ENCODE measurements at places on chromosomes 3 and 15. TPM values are rescaled to one million over a fixed set of nuclear protein-coding genes. Genes with fewer than 3 reads are reported as not detected.

DNA sequence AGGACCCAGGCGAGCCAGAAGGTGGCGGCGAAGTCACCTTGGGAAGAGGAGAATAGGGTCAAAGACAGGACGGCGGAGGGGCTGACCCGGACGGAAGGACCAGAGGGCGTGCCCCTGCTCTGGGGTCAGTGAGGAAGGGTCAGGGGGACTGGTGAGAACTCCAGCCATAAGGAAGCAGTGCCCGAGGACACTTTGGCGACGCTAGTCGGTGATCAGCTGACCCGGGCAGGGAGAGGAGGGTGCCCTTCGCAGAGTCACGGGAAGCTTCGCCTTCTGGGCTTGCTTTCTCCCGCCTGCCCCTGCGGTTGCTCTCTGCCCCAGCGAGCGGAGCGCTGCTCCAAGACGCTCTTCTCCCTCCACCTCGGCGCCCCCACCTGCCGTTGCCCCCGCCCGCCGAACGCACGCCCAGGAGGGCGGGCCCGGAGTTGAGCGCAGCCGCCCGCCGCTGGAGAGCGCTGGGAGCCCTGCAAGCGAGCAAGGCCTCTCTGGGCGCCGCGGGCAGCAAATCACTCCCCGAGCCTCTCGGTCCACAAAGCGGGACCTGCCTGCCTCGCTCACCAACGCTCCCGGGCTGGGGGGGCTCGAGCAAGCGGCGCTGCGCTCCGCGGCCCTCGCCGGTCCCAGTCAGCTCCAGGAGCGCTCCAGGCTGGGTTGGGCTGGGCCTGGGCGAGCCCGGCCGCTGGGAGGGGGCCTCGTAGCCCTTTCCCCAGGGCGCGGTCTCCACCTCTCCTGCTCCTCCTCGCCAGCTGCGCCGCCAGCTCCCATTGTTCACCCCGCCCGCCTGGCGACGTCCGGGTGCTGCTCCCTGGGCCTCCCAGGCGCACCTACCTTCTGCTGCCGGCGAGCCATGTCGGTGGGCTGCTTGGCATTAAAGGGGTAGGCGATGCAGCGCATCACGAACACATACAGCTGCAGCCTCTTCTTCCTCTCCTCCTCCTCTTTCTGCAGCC lies 1.2 kb downstream of the CADPS start:
- H3K4me3 ChIP-seq = peak overlapping the region; percentile 47
- no peaks in the 10 kb centered on the region for H3K36me3 ChIP-seq
- no peak overlapping the region for H3K27ac ChIP-seq
- H3K27me3 ChIP-seq = peaks cover 48% of the 10 kb centered on the region

GRCh38 chr3:42036483-42036823 lies 54.7 kb upstream of the TRAK1 start:
- DNase-seq = no peak
- peak overlapping the region; percentile 66 for H3K27ac ChIP-seq
- H3K4me1 ChIP-seq = peaks cover 64% of the 10 kb centered on the region
- H3K36me3 ChIP-seq = peaks cover 12% of the 10 kb centered on the region
- no peaks in the 10 kb centered on the region for H3K27me3 ChIP-seq
- H3K4me3 ChIP-seq = no peak overlapping the region

FRMD4B gene
- total RNA-seq = 62.4 TPM

MED12L gene
- 0.44 TPM for total RNA-seq
